ENCODE measurements at places on chromosomes 12 and 14. TPM values are rescaled to one million over a fixed set of nuclear protein-coding genes. Genes with fewer than 3 reads are reported as not detected.

DNA sequence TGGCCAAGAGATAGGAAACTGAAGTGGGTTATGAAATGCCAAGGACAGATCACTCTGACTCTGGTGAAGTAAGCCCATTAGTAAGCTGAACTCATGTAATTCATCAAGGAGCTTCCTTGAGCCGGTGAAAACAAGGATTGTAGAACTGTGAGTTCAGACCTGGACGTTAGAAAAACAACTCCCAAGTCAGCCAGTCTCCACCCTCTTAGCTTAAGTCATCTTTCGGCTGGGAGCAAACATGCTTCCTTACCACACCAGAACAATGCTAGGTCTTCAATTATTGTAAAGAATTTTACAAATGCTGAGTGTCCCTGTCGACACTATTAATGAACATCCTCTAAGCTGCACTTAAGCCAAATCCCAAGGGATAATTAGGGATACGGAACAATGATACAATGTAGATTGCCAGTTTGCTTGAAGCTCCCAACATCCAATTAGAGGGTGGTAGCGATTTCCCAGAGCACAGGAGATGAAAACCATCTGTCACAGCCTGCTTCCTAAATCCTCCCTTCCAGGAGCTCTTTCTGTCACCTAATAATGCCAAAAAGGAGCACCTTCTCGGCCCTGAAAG, 45.7 kb upstream of the VASH1 start:
- DNase-seq: no peak

DNA sequence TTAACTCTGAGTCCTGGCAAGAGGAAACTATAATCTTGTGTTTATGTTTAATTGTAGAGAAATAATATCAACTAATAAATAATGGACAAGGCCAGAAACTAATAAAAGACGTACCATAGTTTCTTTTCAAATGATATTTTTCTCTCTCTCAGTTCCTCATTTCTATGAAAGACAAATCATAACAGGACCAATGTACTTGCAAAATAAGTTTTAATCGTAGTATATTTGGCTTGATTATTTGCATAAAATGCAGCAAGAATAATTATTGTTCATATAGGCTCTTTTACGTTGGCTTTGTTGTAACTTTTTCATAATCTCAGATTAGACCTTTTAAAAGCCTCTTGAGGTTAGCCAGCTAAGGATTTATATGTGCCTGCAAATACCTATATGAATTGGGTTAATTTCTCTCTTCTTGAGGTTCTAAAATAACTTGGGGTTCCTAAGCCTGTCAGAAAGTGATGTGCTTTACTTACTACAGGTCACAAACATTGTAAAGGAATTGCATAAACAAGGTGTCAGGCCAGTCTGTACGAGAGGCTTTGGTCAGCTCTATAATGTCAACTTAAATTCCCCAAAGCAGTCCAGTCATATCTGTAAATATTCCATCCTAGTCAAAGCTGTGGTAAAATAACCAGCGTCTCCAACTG, 152.8 kb upstream of the PTPRQ start:
- DNase-seq: no peak

GRCh38 chr12:71484272-71484905, 44.8 kb downstream of the LGR5 start:
- DNase-seq: no peak

- no peak for DNase-seq
Measured at GRCh38 chr12:116370886-116371580, 93.5 kb upstream of the MED13L start.

GRCh38 chr14:75442166-75442565, 14.3 kb downstream of the JDP2 start:
- no peak for DNase-seq

DNA sequence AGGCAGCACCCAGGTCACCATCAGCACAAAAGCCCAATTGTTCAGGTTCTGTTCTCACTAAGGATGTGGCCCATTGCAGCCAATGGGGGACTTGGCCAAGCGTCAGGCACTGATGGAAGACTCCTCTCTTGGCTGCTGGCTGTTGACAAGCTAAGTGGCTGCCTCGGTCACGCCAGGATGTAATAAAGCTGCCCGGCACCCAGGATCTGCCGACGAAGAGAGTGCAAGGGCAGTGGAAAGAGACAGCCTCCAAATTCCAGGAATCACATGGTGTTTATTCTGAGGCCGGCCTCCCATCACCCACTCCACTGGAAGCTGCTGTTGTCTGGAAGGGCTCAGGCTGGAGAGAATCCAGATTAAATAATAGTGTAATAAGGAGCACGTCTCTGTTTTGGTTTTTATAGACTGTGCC, 451.8 kb upstream of the TBX3 start:
- no peak for DNase-seq

GRCh38 chr14:105195522-105196264, 14.6 kb upstream of the NUDT14 start:
- DNase-seq: no peak

DNA sequence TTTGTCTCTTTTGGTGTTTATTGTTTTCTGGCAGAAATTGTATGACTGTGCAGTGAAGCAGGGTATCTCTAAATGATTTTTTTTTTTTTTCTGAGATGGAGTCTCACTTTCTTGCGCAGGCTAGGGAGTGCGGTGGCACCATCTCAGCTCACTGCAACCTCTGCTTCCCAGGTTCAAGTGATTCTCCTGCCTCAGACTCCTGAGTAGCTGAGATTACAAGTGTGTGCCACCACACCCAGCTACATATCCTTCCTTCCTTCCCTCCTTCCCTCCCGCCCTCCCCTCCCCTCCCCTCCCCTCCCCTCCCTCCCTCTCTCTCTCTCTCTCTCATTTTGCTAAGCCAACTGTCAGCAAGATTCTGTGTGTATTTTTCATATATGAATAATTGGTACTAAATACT, 94.4 kb downstream of the PPHLN1 start:
- DNase-seq: no peak

DNA sequence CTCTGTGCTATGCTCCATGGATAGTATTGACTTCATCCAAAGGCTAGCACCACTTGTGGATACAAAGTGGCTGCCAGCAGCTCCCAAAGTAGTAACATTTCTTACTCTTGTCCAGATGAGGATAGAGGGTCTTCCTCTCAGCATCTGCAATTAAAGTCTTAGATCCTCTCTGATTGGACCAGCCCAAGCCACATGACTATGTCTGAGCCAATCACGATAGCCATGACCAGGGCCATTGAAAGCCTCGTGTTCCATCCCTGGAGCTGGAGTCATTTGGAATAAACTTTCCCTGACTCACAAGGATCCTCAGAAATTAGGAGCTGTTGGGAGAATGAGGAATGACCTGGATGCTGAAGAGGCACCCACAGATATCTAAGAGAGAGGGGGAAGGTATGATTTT, 28.5 kb upstream of the SLC24A4 start:
- no peak for DNase-seq

GRCh38 chr14:73262427-73263183, 25.3 kb downstream of the PAPLN start:
- no peak for DNase-seq

DNA sequence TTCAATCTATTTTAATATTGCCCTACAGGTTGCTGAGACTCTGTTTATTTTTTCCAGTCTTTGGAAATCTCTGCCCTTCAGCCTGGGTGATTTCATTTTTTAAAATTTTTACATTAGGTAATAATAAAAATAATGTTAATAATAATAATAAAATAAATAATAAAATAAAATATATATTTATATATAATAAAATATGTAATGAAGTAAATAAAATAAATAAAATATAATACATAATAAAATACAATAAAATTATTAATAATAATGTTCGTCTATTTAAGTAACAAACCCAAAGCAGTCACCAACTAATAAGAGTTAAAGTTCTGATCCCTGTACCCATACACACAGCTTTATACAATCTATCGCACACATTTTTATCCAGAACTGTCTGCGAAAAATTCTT, 130.5 kb downstream of the SEC23A start:
- DNase-seq: no peak

- DNase-seq: no peak
Measured at GRCh38 chr14:70563869-70564268, 29.1 kb upstream of the ADAM20 start.

GRCh38 chr12:68477261-68477772, 133.4 kb upstream of the RAP1B start:
- no peak for DNase-seq

- DNase-seq: no peak
Measured at GRCh38 chr12:130696379-130697100, 19.6 kb downstream of the RIMBP2 start.

Gene TRIM9
- 19.7 TPM for total RNA-seq

Gene RPS29
- 1,393 TPM for total RNA-seq

Gene MGST1
- 303 TPM for total RNA-seq

Gene TSHR
- total RNA-seq: not detected

Gene LARP4
- 64.6 TPM for total RNA-seq

Gene DYNLL1
- 375 TPM for total RNA-seq

Gene EXOC3L4
- total RNA-seq: not detected

Gene ALDH1L2
- 4.2 TPM for total RNA-seq
